CD4-positive, alpha-beta T cell treated with Interleukin-4 for 4 hours (primary cell): ENCODE measurements at places on chromosomes 2 and 18.

DNA sequence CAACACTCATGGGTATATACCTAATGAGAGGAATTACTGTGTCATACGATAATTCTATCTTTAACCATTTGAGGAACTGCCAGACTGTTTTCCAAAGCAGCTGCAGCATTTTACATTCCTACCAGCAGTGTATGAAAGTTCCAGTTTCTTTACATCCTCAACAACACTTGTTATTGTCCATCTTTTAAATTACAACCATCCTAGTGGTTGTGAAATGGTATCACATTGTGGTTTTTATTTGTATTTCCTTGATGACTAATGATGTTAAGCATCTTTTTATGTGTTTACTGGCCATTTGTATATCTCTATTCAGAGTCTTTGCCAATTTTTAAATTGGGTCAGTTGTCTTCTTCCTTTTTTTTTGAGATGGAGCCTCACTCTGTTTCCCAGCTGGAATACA is 4.0 kb upstream of the CKAP2L start:
- DNase-seq: no peak

- no peak for DNase-seq
Observed at GRCh38 chr2:67702284-67702683, 305.2 kb downstream of the ETAA1 start.

- no peak for DNase-seq
Observed at GRCh38 chr2:236351966-236352525, 87.8 kb upstream of the ASB18 start.

DNA sequence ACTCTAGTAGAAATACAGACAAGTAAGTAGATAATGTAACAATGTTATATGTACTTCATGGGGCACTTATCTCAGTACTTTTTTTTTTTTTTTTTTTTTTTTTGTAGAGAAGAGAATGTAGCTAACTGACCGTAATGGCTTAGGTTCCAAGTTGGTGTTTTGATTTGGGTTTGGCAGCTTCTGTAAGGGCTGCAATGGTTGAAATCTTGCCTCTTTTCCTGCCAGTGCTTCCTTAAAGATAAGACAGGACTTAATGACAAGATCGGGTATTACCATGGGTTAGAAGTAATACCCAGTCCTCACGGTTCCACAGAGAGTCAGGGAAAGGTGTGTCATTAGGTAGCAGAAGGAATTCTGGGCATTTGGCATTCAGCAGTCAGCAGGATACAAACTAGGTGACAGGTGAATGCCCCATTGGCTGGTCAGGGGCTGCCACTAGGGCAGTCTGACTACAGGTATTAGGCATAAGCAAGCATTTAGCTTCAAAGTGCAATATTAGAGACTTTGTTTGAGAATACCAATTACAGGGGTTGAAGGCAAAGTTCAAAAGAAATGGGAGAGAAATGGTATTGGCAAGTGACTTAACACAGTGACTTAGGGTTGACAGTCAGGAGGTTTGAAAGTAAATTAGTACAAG is 189.4 kb upstream of the RND3 start:
- no peak for DNase-seq

DNA sequence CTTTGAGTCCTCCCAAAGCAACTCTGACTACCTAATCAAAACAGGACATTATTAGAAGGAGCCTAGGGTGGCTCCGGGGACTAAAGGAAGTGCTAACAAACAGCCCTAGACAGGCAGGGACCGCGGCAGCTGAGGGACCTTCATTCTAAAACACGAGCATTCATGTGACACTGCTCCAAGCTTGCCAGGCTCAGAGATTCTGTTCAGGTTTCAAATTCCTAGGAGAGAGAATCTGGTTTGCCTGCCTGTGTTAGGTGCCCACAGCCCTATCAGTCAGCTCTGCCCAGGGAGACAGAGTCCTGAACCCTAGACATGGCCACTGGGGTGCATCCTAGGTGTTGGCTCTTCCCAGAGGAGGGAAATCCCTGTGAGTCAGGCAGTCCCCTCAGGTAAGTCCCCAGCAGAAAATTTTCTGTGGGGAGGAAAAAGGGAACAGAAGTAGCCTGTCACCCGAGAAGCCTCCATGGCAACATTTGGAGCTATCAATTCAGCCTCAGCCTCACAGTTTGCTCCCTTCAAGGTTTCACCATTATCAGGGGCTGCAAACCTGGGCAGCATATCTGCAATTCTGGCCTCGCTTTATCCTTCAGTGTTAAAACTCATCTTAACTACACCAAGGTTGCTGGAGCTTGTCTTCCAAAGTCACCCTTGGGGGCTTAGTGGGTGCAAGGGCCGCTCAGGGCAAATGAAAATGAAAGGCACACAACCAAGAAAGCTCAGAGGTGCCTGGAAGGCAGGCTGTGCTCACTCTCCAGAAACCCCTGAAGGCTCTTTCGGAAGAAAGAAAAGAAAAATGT is 28.6 kb downstream of the PCBP1 start:
- DNase-seq: no peak

- no peak for DNase-seq
Observed at GRCh38 chr2:191574232-191574631, 103.7 kb upstream of the NABP1 start.

GRCh38 chr2:19577723-19578122 is 219.3 kb upstream of the OSR1 start:
- no peak for DNase-seq

DNA sequence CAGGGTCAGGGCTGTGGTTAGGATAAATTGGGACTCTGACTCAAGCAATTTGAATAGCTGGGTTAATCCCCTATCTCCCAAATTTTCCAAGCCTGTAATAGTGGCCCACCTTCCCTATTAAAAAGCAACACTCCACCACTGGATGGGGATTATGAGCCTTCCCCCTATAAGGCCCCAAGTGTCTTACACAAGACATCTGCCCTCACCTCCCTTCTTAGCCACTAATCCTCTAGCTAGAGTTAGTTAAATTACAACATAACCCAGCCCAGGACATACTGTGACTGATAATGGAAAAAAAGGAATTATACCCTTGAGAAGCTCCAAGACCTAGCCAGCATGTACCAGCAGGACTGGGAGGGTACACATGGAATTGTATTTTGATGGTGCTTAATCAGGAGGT is 190.4 kb downstream of the NRP2 start:
- no peak for DNase-seq

- DNase-seq: no peak
Observed at GRCh38 chr2:213455316-213456008, 171.2 kb downstream of the SPAG16 start.

GRCh38 chr2:175103191-175103590 is 64.8 kb downstream of the ATF2 start:
- no peak for DNase-seq

GRCh38 chr2:117700471-117700870 is 114.0 kb upstream of the DDX18 start:
- no peak for DNase-seq
